LHCN-M2 (cell line): ENCODE measurements at places on chromosomes 7 and 10. TPM values are rescaled to one million over a fixed set of nuclear protein-coding genes. Genes with fewer than 3 reads are reported as not detected.
A peak's percentile ranks its signal among the peaks of the same experiment; 100 is the strongest.

The INSYN2A gene
- 1.7 and 3.3 TPM in 2 replicates for total RNA-seq

The MAPK8 gene
- 43.3 and 46.0 TPM in 2 replicates for total RNA-seq

The FOXP2 gene
- 0.34 and 0.71 TPM in 2 replicates for total RNA-seq

The FAM13C gene
- total RNA-seq: 19.0 and 20.4 TPM in 2 replicates

The LZTS2 gene
- 161 and 176 TPM in 2 replicates for total RNA-seq

The CYP3A4 gene
- total RNA-seq: 0.13 TPM in 1 of 2 replicates, not detected in the other

The HMX2 gene
- not detected in 2 replicates for total RNA-seq

The VSTM2A gene
- total RNA-seq: not detected in 2 replicates

The GRB10 gene
- total RNA-seq: 17.5 and 24.0 TPM in 2 replicates

The VSTM4 gene
- total RNA-seq: 0.23 and 0.64 TPM in 2 replicates

The NUTM2E gene
- total RNA-seq: 0.06 TPM in 1 of 2 replicates, not detected in the other

The NME8 gene
- total RNA-seq: not detected in 2 replicates

- no peak for DNase-seq
Measured at GRCh38 chr7:46011059-46011458, 90.0 kb upstream of the IGFBP3 start.

DNA sequence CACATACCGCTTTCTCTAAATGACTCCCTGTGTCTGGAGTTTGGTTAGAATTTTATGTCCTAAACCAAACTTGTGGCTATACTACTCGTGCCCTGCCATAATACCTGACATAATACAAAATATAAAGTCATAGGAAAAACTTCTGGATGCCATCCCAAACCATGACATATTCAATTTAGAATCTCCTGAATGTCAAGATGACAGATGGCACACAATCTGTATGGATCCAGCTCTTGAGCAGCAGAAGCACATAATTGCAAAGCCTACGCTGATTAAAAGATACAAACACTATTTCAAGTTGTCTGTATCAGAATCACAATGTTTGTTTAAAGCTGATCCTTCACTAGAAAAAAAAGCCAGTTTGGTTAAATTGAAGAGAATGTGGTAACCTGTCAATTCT lies 22.4 kb upstream of the CDC14C start:
- no peak for DNase-seq

- DNase-seq: no peak
Measured at GRCh38 chr7:159040912-159041711, 103.6 kb downstream of the VIPR2 start.

- DNase-seq: peak; percentile 59
Measured at GRCh38 chr7:48390388-48391327, 219.4 kb downstream of the ABCA13 start.

GRCh38 chr10:35626971-35627507 lies 15.1 kb downstream of the FZD8 start:
- peak; percentile 64 for DNase-seq

- DNase-seq: peak; percentile 3
Measured at GRCh38 chr7:32155712-32156111, 85.5 kb upstream of the PDE1C start.

GRCh38 chr7:109890622-109891021 lies 1200.3 kb upstream of the LRRN3 start:
- no peak for DNase-seq

DNA sequence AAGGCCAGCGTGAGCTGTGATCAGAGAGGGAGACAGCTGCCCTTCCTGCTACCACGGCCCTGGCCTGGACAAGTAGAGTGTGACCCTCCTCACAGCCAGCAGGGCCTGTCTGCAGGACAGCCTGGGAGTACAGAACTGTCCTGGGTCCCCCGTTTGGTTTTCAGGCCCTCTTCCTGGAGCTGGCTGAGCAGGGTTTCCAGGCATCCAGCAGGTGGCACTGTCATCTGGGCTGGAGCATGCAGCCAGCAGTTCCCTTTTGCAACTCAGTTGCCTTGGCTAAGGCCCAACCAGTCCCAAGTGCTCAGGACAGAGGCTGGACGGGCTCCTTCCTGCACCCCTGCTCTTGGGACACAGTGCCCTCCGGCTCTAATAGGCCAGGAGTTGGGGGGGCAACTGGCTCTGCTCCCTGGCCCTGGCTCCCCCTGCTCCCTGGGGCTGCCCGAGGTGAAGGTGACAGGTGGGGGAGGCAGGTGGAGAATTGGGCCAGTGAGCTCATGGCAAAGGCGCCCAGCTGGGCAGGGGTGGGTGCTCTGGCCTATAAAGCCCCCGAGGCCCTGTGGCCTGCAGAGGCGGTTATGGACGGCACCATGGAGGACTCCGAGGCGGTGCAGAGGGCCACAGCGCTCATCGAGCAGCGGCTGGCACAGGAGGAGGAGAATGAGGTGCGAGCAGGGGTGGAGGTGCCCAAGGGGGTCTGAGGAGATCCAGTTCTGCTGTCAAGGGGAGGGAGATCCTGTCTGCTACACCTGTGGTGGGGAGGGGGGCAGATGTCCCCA lies at the start of gene ANKRD2:
Gene ANKRD2 (plus strand): TSS at position 566 of the 776 bp plus-strand sequence. CDS start 10 bp downstream, at position 576.
- DNase-seq: peak; percentile 72

DNA sequence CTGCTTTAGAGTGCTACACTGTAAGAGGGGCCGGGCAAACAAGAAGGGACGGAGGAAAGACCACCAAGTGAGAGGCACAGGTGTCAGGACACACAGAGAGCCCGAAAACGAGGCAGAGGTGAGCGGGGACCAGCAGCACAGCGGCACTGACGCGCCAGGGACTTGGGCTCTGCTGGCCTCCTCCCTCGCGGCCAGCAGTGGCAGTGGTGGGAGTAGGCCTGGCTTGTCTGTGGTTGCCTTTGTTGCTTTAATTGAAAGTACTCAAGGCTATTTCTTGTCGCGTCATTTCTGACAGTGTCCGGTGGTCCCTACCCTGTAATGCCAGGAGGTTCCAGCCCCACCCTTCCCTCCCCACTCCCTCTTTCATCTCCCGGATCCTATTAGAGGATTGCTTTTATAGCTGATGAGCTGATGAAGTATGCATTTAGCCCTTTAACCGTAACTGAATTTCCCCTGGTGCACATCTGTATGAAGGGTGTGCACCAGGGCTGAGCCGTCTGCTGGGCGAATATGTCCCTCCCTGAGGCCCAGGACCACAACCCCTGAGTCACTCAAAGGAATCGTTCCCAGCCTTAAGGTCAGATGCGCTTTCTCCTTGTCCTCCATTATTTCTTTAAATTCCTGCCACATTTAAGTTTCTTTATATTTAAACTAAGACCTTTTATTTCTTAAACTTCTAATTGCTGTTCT lies 39.5 kb upstream of the FAM20C start:
- DNase-seq: no peak

DNA sequence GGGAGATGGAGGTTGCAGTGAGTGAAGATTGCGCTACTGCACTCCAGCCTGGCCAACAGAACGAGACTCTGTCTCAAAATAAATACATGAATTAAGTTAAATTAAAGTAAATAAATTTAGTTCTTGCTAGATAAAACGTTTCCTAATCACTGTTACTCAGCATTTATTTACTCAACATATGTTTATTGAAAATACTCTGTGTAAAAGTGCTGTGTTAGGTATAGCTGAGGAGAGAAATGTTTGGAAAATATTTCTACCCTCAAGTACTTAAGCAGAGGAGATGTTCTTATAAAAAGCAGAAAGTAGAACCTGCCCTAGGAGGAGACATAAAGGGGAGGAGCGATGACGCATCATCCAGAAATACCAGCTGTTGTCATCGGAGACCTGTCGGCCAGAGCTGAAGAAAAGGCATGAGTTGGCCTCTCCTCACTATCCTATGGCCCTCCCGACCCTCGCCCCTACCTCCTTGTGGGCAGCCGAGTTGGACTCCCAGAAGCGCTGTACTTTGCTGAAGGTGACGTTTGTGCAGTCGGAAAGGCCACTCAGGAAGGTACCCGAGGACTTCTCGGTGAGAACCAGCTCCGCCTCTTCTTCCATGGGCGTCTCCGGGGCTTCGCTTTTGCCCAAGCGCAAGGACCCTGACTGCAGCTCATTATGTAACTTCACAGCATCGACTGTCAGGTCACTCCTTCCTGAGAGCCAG lies 1.1 kb downstream of the RRP12 start:
- peak; percentile 80 for DNase-seq

DNA sequence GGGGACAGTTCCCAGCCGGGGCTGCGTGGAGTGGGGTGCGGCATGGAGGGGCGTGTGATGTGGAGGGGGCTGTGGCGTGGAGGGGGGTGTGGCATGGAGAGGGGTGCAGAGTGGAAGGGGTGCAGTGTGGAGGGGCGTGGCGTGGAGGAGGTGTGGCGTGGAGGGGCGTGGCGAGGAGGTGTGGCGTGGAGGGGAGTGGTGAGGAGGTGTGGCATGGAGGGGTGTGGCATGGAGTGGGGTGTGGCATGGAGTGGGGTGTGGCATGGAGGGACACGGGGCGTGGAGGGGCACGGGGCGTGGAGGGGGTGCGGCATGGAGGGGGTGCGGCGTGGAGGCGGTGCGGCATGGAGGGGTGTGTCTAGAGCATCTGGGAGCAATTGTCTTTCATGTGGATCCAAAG lies 33.6 kb downstream of the NKX6-2 start:
- DNase-seq: no peak

GRCh38 chr10:30759423-30759822 lies 129.9 kb upstream of the LYZL2 start:
- DNase-seq: peak; percentile 42

GRCh38 chr10:58807629-58808022 lies 295.0 kb downstream of the BICC1 start:
- peak; percentile 56 for DNase-seq

DNA sequence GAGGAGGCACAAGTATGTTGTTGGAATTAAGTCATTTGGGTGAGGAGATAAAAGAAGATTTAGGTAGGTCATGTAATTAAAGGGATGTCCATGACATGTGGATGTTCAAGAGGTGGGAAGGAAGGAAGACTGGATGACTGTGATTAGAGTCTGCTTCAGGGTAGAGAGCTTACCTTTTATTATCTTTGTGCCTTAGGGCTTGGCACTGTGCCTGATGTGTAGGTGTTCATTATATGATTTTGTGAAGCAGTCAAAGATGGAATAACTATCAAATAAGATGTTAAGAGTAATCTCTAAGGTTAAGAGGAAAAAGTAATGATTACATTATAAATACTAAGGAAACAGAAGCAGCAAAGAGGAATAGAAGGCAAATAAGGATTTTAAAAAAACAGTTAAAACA lies 97.8 kb downstream of the CDK14 start:
- DNase-seq: no peak

DNA sequence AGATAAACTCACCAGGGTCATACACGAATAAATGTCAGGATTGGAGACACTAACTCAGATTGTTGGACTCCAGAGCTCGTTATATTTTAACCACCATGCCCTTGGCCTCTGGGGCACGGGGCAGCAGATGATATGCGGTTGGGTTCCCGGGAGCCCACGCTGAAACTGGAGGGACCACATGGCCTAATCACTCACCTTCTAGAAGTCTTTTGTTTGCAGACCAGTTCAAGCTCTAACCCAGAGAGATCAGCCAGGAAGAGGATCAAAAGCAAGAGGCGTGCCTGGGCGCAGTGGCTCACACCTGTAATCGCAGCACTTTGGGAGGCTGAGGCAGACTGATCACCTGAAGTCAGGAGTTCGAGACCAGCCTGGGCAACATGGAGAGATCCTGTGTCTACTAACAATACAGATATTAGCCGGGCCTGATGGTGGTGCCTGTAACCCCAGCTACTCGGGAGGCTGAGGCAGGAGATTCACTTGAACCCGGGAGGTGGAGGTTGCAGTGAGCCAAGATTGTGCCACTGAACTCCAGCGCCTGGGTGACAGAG lies 42.6 kb upstream of the ECHDC3 start:
- no peak for DNase-seq
